ENCODE measurements at places on chromosomes 12 and 14.

DNA sequence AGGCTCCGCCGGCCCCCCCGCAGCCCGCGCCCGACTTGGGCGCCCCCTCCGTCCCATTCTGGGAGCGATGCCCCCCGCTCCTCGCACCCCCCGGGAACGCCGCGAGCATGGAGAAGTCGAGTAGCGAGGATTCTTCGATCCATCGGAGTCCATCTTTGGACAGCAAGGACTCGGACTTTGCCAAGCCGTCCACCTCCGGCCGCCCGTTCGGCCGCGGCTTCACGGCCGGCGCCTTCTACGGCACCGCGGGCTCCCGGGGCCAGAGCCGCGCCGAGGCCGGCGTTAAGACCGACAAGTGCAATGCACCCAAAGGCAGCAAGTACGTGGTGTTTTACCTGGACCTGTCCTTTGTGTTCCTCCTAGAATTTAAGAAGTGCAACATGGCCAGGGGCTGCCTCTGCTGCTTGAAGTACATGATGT, 123.6 kb downstream of the TSPAN9 start:
- DNase-seq, result no peak

DNA sequence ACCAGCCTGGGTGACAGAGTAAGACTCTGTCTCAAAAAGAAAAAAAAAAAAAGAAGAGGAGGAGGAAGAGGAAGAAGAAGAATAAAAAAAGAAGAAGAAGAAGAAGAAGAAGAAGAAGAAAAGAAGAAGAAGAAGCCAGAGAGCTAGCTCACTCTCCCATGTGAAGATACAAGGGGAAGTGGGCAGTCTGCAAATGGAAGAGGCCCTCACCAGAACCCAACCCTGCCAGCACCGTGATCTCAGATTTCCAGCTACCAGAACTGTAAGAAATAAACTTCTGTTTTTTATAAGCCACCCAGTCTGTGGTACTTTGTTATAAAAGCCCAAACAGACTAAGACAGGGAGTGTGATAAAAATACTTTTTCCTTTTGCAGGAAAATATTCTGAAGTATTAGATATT, 130.7 kb downstream of the ETNK1 start:
- no peak for DNase-seq

DNA sequence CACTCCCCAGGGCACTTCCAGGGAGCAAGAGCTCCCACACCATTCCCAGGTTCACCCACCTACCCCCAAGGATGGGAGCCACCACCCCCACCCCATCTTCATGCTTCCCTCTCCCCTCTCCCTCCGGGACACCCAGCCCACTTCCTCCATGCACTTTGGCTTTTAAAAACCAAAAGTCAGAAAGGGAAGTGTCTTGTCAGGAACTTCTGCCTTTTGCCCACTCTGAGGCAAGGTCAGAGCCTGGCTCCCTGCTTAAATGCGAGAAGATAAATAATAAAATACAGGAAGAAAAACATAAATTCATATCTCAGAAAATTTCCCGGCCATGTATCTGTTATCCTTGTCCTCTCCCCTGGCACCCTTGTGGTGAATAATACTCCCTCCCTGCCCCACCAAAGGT, 81.6 kb downstream of the PTGER2 start:
- no peak for DNase-seq

GRCh38 chr14:72554401-72554800, 339.5 kb downstream of the DPF3 start:
- DNase-seq, result no peak

- DNase-seq, result no peak
Measured at GRCh38 chr14:59690426-59690825, 113.8 kb upstream of the CCDC175 start.

- no peak for DNase-seq
Measured at GRCh38 chr14:34632411-34632978, 2.5 kb upstream of the SNX6 start.

GRCh38 chr14:89304972-89305703, 111.9 kb downstream of the FOXN3 start:
- DNase-seq, result no peak

DNA sequence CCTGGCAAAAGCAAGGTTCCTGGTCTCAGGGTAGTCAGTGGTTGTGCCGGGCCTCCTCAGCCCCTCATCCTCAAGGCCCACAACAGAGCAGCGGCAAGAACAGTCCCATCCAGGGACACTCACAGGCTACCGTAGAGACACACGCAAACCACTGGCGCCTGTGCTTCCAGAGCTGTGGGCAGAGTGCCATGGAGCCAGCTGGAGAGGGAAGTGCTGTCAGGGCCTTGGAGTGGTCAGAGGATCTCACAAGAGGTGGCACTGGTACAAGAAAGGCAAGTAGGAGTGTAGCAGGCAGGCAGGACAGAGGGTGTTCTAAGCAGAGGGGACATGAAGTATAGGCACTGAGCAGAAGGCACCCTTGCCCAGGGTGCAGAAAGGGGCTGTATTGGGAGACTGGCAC, 34.6 kb downstream of the ANKRD9 start:
- no peak for DNase-seq

- DNase-seq, result no peak
Measured at GRCh38 chr14:104973385-104974145, 4.6 kb downstream of the AHNAK2 start.

GRCh38 chr12:16325426-16325825, 22.0 kb upstream of the MGST1 start:
- DNase-seq, result no peak

GRCh38 chr12:54232790-54233189, 44.0 kb upstream of the SMUG1 start:
- DNase-seq, result no peak

GRCh38 chr14:23663127-23663526, 27.0 kb downstream of the DHRS2 start:
- DNase-seq, result peak; percentile 26

- no peak for DNase-seq
Measured at GRCh38 chr14:102182936-102183619, 43.4 kb downstream of the WDR20 start.

GRCh38 chr14:105853089-105853906, 326.9 kb downstream of the TMEM121 start:
- DNase-seq, result no peak

DNA sequence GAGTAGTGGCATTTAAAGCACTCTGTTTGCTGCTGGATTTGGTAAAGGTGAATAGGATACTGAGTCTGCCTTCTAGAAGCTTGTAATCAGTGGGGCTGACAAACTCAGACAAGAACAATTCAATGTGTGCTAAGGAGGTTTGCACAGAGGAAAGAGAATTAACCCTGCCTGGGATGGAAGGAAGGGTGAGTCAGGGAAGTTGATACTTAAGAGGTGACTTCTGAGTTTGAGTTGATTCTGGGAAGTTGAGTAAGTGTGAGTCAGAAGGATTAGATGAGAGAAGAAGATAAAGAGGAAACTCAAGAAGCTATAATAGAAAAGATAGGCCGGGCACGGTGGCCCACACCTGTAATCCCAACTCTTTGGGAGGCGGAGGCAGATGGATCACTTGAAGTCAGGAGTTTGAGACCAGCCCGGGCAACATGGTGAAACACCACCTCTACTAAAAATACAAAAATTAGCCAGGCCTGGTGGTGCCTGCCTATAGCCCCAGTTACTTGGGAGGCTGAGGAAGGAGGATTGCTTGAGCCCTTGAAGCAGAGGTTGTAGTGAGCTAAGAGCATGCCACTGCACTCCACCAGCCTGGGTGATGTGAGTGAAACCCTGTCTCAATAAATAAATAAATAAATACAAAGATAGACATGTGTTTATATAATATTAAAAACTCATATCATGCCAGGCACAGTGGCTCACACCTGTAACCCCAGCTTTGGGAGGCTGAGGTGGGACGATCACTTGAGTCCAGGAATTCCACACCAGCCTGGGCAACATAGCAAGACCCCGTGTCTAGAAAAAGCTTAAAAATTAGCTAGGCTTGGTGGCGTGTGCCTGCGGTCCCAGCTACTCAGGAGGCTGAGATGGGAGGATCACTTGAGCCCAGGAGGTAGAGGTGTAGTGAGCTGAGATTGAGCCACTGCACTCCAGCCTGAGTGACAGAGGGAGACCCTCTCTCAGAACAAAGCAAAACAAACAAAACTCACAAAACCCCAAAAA, 126.8 kb upstream of the CPM start:
- DNase-seq, result no peak

DNA sequence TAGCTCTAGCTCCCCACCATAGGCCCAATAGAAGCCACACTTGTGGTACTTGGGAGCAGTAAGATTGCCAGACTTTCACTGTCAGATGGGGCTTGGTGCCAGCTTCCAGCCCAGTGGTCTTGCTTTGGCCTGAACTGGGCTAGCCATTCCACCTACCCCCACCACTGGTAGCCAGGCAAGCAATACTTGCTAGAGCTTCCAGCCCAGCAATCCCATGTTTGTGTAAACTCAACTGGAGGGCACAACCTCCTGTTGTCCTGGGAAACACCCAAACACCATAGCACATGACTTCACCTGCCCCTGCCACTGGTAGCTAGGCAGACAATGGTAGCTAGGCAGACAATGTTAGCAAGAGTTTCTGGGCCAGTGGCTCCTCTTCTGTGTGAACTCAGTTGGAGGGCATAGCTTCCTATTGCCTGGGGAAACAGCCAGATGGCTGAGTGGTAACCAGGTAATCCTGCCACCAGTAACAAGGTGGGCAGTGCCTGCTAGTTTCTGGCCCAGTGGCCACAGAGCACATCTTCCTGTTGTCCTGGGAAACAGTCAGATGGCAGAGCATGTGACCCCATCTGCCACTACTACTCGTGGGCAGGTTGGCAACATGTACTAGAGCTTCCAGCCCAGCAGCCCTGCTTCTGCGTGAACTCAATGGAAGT, 5.6 kb upstream of the OR6C76 start:
- DNase-seq, result no peak

DNA sequence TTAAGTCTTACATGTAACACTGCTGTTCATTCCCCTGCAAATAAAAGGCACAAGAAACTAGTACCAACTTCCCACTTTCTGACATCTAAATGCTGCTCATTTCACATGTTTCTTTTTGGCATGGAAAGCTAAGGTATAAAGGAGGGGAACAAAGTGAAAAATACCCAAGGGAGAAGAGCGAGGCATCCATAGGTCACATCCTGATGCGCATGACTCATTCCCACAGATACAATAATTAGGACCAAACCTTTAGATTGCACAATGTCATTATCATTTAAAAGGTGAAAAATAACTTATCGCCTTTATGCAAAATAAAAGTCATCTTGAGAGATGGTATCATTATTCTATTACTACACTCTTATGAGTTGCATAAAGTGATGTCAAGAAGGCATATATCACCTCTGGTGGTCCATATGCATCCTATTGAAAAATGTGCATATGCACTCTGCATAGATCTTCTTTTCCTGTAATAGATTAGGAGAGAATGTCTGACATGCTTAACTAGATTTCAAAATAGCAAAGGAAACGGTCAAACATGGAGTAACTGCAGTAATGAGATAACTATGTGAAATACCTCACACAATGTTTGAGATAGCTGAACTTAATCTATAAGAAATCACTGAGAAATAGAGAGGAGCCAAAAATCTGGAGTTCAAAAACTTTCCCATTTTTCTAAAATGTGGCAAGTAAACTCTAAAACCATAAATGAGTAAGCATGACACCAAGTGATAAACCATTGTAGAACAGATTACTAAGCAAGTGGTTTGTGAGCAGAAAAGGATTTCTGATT, 382.5 kb upstream of the TMTC1 start:
- no peak for DNase-seq

DNA sequence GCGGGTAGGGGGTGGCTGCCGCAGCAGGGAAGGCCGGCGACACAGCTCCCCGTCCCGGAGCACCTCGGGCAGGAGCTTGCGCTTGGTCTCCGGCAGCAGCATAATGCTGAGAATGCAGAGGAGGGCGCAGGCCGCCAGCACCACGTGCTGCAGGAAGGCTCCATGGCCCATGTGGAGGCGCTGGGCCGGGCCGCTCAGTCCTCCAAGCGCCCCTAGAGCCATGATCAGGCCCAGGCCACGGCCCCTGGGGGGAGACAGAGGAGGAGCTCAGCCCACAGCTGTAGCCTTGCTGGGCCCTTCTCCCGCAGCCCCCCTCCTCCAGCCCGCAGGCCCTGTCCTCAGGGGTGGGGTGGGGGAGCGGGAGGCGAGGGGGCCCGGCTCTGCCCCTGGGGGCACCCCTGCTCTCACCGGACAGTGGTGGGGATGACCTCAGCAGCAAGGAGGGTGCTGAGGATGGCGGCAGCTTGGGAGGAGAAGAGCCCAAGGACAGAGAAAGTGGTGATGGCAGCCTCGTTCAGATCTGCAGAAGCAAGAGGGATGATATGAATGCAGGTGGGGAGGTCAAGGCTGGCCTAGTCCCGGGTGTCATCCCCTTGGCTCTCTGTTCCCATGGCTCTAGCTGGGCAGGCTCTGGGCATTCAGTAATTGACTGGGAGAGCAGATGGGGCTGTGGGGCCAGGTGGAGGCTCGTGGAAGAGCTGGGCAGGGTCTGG, 5.8 kb downstream of the SLC22A17 start:
- DNase-seq, result no peak
